ENCODE measurements at places on chromosomes 5 and 9.
A peak's percentile ranks its signal among the peaks of the same experiment; 100 is the strongest.

GRCh38 chr5:91293131-91293530, 90.0 kb downstream of the ARRDC3 start:
- no peak for DNase-seq

DNA sequence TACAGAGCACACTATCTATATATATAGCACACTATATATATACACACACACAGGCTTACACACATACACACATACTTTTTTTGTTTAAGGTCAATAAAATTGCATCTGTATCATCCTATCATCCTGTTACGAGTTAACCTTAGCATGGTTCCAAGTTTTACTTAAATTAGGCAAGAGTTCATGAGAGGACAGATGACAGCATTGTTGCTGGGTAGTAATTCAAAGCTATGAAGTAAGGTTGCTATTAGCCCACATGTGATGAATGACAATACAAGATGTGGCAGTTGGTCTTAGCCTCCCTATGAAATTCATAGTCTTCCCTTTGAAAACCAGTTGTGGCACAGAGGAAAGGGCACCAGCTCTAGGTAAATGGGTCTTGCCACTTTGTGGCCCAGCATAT, 438.1 kb downstream of the ACTL7B start:
- DNase-seq = no peak

- DNase-seq = no peak
Measured at GRCh38 chr9:69822116-69822750, 1.6 kb downstream of the CFAP95 start.

DNA sequence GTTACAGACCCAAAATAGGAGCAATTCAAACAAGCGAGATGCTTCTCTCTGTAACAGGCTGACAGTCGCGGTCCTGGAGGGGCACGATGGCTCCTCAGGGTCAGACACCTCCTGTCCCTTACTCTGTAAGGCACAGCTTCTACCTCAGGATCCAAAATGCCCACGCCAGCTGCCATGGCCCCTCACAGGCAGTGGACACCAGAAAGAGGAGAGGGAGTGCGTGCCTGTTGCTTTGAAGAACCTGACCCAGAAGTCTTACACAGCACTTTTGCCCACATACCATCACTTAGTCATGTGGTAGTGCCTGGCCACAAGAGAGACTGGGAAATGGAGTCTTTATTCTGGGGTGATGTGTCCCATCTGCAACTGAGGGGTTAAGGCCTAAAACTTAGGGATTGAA, 11.6 kb upstream of the ABL1 start:
- no peak for DNase-seq

DNA sequence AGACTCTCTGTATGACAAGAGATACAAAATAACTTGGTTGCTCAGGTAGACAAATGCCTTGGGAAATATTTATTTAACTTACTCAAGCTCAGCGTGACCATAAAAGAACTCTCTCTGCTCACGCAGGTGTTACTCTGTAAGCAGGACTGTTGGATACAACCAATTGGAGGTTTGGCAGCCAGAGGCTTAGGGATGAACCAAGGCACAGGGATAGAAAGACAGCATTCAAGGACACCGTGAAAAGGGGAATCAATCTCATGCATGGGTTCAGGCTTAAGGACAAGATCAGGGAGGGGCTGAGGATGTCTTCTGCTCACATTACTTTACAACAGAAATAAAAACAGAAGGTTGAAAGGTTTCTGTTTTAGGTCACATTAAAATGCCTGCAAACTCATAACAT, 389.0 kb upstream of the BRINP1 start:
- DNase-seq = no peak

GRCh38 chr5:103234239-103234975, 24.2 kb upstream of the MACIR start:
- DNase-seq = no peak

DNA sequence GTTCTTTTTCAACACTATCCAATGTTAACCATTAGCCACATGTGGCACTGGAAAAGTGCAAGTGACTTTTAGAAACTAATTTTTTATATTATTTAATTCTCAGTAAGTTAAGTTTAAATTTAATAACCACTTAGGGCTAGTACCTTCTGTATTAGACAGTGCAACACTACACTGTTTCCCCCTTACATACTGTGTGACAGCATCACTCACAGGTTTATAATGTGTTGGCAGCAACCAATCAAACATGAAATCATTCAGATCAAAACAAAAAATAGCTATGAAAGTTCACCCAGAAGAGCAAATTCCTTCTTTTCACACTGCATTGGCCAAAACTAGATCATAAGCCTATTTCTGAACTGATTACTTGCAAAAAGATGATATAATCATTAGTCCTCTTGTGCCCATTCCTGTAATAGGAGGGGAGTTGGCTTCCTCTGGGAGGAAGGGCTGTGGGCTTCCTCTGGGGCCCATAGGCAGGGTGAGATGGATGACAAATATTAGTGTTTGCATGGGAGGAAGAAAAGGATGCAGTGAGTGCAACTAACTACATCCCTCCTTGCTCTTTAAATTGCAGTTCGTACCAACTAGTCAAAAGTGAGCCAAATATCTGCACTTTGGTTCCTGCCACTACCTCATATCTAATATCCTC, 708.1 kb upstream of the RGMB start:
- no peak for DNase-seq

- no peak for DNase-seq
Measured at GRCh38 chr9:114826431-114826830, 20.6 kb upstream of the TNFSF15 start.

DNA sequence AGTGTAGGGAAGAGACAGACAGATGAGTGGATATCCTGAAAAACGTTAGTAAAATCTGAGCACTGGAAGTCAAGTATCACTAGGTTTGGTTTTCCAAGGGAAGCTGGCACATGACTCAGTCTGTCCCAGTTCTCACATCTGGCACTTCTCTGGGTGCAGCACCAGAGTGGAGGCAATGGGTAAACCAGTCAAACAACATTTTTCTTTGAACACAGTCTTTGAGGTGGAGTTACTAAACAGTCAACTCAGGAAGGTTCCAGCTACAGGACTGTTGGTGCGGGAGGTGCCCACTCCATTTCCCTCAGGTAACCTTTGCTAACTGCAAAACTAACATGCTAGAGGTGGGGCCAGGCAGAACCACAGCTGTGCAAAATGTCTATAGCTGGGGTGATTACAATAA, 301.4 kb upstream of the RFX3 start:
- DNase-seq = no peak

DNA sequence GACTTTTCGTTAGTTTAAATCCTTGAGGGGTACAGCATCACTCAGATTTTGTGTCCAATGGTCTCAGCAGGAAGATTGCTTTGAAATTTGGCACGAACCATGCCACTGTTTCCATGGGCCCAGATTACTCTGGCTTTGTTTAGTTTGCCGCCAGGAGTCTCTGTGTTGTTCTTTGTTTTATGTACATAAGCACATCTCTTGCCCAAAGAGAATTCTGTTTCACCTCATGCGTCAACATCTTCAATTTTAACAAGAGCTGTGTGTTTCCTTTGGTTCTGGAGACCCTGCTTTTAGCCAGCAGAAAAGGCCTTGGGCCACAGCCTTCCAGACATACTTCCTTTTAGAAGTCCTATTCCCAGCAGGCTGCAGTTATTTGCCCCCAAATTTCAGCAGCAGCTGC, 62.4 kb downstream of the TNPO1 start:
- DNase-seq = peak; percentile 35

GRCh38 chr5:149053072-149053695, 9.7 kb downstream of the SH3TC2 start:
- no peak for DNase-seq

DNA sequence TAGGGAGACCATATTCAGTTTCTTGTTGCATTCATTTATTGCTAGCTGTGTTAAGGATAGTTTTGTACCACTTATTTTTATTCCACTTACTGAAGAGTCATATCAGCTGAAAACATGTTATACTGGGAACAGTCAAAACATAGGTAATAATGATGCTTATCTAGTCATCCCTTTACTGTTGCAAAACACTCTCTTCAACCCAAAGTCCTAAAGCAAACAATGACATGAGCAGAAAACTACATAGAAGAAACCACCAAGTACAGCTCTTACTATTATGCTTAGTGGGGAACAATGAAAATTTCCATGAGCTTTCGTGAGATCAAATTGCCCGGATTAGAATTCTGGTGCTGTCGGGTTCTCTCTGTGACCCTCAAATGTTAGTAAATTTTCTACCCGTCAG, 681.4 kb downstream of the NR2F1-AS1 start:
- DNase-seq = no peak

DNA sequence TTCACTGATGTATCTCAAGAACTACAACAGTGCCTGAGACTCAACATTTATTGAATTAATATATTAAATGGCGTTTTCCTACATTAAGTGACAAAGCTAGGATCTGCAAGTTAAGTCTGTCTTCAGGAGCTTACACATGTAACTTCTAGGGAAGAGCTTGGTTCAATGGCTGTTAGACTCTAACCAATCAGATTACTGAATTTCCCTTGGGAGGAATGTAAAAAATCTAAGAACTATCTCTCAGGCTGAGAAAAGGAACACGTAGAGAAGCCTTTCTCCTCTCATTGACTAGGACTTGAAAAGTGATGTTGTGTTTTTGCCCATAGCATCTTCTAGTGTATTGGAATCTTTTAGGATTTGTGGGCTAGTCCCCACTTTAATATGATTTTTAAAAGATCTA, 53.6 kb downstream of the CCNH start:
- DNase-seq = no peak

DNA sequence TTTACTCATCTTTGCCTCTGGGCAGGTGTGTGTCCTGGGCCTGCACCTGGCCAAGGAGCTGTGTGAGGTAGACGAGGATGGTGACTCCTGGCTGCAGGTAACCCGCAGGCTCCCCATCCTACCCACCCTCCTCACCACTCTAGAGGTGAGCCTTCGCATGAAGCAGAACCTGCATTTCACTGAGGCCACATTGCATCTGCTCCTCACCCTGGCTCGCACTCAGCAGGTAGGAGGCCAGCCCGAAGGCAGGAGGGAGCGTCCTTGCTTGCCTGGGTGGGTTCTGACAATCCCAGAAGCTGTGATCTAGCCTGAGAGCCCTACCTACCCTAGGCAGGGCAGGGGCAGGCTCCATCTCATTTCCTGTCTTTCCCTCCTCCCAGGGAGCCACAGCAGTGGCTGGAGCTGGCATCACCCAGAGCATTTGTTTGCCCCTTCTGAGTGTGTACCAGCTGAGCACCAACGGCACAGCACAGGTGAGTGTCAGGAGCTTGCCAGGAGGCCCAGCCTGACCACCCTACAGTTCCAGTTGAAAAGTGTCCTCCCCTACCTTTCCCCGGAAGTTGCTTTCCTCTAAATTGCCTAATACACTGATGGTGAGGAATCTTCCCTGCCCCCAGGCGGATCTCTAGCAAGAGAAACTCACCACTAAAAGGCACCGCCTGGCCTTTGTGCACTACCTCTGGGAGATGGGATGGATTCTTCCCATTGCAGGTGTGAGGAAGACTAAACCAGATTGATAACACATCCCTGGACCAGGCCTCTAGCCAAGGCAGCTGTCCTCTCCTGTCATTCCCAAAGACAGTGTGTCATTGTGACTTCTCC, 26.4 kb downstream of the SH3GLB2 start:
- no peak for DNase-seq

DNA sequence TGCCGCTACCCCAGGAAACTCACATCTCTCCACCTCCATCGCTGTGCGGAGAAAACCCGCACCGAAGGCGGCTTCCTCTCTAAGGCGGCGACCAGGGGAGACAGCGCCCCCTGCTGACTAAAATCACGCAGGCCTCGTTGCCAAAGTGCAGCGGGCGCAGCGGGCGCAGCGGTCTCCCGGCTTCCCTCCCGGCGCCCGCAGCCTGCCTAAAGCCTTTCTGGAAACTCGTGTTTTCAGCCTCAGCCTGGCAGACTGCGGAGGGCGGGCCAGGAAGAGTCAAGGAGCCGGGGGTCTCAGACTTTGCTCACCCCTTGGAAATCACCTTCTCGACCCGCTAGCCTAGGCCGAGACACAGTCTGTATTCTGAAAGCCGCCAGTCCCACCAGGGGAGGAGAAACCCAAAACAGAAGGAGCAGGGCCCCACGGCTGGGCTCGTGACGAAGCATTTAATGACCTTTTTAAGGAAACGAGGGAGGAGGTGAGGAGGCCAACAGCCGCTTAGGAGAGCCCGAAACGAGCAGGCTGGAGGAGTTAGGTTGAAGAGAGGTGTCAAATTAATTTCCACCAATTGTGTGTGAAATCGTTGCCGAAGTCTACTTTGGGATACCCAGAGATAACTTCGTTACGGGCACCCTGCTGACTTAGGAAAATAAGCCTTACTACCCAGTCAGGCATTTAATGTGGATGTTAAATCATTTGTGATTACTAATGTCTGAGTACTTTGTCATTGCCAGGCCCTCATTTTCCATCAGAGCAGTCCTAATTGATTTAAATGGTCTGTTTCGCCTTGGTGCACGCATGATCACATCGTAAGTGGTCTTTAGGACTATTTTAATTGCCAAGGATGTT, 7.3 kb upstream of the FOXB2 start:
- DNase-seq = peak; percentile 44

DNA sequence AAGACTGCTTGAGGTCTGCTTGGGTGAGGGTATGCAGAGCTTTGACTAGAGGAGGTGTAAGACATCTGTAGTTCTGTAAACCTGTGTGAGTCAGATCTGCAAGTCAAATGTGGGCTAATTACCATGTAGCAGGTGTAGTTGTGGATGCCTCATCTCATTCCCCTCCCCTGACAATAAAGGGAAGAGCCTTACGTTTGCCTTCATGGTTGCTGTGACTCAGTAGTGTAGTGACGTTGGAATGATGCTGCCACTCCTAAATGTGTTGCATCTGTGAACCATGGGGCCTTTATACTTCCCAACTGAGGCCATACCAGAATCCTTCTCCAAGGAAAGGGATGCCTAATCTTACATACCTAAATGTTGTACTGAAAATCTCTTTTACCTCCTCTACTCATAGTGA, 26.0 kb downstream of the PRDM6 start:
- DNase-seq = no peak

- no peak for DNase-seq
Measured at GRCh38 chr5:65907135-65907534, 19.2 kb upstream of the ERBIN start.

DNA sequence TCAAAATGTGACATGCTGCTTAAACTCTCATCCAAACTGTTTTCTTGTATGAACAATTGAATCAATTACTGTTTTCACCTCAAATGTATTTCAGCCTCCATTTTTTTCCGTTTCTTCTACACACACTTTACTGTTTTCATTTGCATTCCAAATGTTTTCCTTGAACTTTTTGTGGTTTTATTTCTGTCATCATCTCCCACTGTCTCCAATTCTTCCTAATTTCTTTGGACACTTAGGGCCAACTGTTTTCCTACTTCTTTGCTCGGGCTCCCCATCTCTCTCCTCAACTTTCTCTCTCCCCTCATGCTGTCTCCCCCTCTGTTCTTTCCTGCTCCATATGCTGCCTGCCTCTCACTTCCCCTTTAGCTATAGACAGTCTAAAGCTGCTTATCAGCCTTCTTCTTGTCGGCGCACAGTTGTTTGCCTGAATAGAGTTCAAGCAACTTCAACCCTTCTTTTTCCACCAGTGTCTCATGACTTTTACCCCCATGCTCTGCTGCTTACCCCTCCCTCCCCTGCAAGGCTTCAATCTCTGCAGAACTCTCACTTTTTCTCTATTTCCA, 443.4 kb downstream of the DTWD2 start:
- DNase-seq = no peak
